Stimulated activated CD4-positive, alpha-beta T cell treated with anti-CD3 and anti-CD28 coated beads, Interleukin-4, amount 100 ng/mL, for 24 hours (primary cell): ENCODE measurements at places on chromosomes 13 and 19.

GRCh38 chr19:15371786-15372380 lies 7.7 kb downstream of the AKAP8 start:
- no peak for DNase-seq

GRCh38 chr13:40550130-40550529 lies 116.3 kb downstream of the FOXO1 start:
- no peak for DNase-seq

GRCh38 chr13:106489849-106490568 lies 45.5 kb downstream of the EFNB2 start:
- no peak for DNase-seq

GRCh38 chr19:31838163-31838815 lies 489.1 kb upstream of the TSHZ3 start:
- DNase-seq, result no peak

DNA sequence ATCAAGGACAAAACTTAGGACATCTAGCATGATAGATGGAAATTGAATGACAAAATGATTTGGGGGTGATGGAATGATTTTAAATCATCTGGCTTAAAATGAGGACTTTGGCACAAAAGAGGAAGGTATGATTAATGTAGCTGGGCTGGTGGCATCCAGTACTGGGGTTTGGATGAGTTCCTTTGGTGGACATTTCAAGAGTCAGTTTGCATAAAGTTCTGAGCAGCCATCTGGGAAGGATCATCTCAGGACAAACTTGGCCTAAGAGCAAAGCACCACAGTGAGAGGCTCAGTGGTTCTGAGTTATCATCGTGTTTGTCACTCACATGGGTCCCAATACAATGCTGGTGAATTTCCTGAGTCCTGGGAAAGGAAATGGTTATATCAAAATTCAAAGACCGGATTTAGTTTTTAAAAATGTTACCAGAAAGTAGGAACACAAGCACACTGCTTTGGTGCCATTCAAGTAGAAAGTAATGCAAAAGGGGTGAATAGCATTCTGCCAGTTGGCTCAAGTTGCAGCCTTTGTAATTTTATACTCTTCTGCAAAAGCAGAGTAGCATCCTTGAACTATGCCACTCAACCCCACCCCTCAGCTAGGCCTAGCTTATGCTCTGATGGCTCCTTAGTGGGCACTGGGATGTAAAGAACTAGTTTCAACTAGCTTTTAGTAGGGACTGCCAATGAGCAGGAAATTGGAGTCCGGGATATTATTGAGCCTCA lies 219.0 kb downstream of the COG6 start:
- DNase-seq, result no peak

DNA sequence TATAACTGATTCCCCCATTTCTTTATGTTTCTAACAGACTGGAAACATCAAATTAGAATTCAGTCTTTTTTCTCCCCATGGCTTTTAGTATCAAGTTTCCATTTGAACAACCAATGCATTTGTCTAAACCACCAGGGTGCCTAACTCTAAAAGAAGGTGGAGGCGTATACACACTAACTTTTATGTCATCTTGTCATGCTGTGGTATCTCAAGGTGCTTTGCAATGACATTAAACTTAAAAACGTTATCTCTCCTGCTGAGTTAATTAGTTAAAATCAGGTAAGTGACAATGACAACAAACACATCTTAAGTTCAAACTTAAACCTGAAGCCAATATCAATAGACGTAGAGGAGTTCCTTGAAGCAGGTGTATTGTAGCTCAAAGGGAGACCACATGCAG lies 1001.7 kb downstream of the PCDH17 start:
- DNase-seq, result no peak

DNA sequence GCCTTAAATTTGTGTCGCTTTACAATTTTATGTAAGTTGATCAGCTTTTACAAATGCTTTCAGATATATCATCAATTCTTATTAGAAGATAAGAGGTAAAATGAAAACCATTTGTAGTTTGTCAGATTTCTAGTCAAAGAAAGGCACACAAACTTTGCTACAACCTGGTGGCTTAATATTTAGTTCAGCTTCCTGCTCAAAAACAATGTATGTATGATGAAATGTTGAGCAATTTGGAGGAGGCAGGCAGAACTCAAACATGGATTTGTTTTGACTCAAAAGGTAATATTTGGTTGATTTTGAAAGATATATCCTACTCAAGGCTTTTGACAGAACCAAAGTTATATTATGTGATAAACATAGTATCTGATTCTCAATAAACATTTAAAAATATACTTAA lies 24.2 kb downstream of the NEK5 start:
- DNase-seq, result no peak

GRCh38 chr19:6774821-6775707 lies 2.6 kb downstream of the VAV1 start:
- DNase-seq, result no peak

- no peak for DNase-seq
These were observed 8.4 kb downstream of the MKNK2 start for GRCh38 chr19:2042485-2043250.

- DNase-seq, result no peak
These were observed 219.9 kb upstream of the IRS2 start for GRCh38 chr13:110006304-110006703.

- DNase-seq, result no peak
These were observed 53.1 kb downstream of the FGF9 start for GRCh38 chr13:21723807-21724505.

- no peak for DNase-seq
These were observed 95.6 kb upstream of the HTR2A start for GRCh38 chr13:46992383-46992952.
